ENCODE measurements at places on chromosomes 7 and 10.

DNA sequence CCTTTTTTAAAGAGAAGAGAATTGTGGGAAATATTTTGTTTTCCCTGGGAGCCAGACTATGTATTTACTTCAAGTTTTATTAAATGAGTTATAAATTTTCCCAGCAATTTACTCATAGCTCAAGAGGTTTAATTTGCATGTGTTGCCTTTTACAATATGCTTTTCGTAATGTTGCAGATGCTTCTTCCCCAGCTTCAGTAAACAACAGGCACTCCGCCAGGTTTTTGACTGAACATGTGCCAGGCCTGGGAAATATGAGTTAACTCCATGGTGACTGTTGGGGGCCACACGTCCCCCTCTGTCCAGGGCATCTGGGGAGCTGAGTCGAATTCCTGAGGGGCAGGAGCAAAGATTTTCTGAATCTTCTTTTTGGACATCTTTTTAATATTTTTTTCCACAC, 545.7 kb downstream of the LRMDA start:
- DNase-seq = no peak

DNA sequence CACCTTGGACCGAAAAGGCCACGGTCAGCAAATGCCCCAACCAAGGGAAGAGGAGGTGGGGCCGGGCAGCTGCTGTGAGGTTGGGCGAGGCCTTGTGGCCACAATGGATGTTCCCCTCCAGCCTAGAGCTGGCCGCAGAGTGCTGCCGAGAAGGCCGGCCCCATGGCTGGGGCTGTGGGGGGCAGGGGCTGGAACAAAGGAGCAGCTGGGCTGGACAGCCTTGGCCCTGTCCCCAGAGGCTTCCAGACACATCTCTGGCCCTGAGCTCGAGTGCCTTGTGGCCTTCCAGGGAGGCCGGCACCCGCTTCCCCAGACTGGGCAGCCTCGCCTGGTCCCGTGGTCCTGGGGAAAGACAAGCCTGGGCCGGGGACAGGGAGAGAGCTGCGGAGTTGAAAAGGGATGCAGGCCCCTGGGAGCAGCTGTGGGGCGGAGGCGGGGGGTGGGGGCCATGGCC, 88.0 kb downstream of the PDGFA start:
- no peak for DNase-seq

- no peak for DNase-seq
Observed at GRCh38 chr7:5423976-5424748, 528 bp upstream of the TNRC18 start.

- DNase-seq = no peak
Observed at GRCh38 chr7:8388257-8388625, 45.2 kb upstream of the NXPH1 start.

Data from stimulated activated naive B cell treated with anti-CD40 and anti-IgM and Interleukin-4, amounts not matched to agents 10 μg/mL and 1 μg/mL and 100 μg/mL, for 72 hours (primary cell).